ENCODE measurements at places on chromosomes 12 and 14.

GRCh38 chr12:122834104-122834920 is 945 bp upstream of the HIP1R start:
- DNase-seq, result no peak

DNA sequence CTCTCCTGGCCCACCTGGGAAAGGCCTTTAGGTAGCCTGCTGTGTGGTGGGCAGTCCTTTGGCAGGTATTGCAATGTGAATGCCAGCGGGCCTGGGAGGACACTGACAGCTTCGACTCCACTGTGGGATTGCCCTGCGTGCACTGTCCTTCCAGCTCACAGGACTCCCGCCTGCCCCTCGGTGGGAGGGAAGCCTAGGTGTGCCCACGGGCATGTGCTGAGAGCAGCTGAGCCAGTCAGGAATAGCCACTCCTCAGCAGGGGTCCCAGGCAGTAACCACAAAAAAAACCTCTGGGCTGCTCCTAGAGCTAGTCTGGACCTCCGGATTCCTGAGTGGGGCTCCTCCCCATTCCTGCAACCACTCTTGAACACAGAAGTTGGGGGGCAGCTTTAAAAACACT is 278.2 kb downstream of the FOXN3 start:
- DNase-seq, result no peak

DNA sequence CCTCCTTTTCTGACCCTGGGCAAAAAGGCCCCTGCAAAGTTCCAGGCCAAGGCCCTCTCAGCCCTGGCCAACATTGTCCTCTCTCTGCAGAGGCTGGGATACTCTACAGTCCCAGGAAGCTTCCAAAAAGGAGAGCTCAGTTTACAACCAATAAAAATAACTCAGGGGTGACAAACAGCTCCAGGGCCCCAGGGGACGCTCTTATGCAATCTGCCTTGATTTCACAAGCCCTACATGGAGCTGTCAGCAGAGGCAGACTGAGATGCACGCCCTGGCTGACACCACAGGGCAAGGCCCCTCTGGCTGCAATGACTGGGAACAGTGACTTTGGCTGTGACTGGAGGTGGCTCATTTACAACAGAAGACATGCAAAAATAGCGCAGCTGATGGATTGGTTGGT is 129.0 kb upstream of the MED13L start:
- DNase-seq, result no peak

DNA sequence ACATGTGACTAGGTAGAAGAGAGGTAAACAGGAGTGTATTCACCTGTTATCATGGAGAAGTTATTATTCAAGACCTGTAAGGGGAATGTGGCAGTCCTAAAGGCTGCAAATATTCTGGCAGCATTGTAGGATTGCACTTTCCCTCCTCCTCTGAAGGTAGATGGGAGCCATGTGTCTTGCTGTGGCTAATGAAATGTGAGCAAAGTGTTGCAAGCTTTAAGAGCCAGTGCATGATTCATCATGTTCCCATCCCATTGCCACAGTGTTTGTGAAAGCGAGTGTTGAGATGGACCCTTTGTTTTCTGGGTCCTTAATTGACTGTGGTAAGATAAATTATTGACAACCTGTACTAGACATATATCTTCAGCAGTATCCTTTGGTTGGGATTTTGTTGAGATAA is 128.7 kb downstream of the RGS6 start:
- DNase-seq, result no peak

GRCh38 chr12:128783129-128783574 is 40.6 kb downstream of the SLC15A4 start:
- no peak for DNase-seq

DNA sequence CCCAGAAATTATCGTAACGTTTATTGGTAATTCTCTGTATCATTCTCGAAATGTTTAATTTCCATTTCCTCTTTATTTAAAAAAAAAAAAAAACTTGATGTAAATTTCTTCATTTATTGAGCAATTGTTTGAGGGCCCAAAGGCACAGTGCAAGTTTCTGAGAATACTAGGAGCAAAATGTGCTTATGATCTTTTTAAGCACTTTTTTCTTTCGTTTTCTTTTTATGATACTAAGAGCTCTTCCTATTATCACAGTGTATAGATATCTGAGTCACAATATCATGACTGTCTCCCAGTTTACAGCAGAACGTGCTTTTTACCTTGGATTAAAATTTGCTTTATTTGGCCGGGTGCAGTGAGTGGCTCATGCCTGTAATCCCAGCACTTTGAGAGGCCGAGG is 5.6 kb downstream of the ATP2A2 start:
- no peak for DNase-seq

DNA sequence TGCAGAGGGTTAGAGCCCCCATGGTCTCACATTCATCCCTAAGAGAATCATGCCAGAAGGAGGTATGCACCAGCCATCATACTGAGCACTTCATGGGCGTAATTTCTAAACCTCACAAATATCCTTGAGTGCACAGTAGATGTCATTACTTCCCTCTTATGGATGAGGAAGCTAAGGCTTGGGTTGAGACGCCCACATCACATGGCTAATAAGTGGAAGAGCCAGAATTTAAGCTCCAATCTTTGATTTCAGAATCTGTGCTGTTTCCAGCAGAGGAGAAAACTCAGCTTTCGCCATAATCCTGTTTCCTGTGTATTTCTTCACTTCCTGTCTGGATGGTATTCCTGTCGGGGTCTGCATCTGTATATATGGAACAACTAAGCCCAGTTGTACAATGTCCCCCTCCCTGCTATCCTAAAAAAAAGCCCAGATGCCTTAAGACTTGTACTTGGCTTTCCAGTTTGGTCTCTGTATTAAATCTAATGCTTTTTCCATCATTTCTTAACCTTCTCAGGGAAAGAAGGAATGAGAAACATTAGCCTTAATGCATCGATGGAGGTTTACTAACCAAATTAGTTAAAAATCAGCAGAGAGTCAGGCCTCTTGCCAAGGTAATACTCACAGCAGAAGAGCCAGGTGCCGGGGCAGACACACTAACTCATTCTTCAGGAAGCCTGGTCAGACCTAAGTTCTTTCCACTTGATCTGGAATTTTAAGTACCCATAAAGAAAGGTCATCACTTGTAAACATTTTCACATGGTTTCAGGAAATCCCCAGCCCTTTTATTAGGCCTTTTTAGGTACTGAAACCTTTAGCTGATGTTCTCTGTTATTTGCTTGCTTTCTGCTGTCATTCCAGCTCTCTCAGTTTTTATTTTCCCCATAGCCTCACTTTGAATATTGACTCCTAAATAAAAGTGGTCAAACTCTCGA is 5.3 kb downstream of the ISCU start:
- no peak for DNase-seq

GRCh38 chr12:62657363-62657632 is 190.7 kb downstream of the MON2 start:
- DNase-seq, result no peak

DNA sequence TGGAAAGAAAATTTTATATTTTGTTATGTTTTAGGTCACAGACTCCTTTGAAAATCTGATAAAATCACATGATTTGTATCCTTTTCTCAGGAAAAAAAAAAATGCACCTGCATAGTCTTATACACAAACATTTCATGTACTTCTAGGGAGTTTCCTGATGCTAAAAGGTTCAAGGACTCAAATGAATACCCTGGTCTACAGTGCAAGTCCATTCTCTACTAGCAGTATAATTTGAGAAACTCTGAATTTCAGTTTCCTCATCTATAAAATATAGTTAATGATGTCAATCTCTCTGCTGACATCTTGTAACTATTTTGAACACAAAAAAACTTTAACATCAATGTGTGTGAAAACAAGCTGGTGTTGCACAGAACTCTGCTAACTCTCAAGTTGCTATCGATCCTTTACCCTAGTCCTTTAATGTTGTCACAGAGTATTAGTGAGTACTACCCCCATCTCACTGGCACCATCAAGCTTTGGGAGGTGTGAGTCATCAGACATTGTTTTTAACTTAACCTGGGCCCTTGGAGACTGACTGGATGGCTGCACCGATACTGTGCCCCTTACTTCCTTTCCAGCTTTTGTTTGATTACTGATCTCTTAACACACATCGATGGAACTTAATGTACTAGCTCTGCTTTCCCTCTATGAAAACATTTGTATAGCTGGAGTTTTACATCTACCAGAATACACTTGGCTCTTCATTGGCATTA is 251.9 kb upstream of the SOX5 start:
- no peak for DNase-seq

- no peak for DNase-seq
Observed at GRCh38 chr12:24062642-24063245, 113.3 kb upstream of the SOX5 start.

- DNase-seq, result no peak
Observed at GRCh38 chr14:51069055-51069454, 25.9 kb downstream of the TRIM9 start.

GRCh38 chr12:66735275-66735674 is 56.4 kb upstream of the GRIP1 start:
- no peak for DNase-seq

DNA sequence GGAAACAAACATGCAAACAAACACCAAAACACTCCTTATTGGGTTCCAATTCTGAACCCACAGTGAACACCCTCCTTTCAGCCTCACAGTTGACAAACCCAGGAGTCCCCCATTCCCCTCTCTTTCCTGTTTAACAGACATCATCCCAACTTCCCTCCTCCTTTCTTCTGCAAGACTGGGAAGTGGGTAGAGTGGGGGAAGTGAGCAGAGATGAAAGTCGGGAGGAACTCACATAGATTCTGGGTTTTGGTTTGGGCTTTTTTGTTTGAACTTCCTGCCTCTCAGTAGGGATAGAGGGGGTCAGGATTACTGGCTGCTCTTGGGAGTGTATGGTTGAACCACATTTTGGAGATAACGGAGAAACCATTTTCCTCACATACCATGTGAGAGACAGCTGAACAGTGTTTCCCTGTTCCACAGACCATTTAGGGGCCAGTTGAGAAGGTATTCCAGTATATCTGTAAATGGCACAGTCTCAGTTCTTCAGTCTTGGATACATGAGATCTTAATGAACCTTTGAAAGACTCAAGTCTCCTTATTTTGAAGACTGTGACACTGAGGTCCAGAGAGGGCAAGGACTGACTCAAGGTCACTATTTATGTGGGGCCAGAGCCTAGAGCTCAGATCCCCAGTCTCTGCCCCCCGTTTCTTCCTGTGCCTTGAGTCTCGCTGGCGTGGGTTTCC is 3.9 kb upstream of the GPR84 start:
- DNase-seq, result no peak

- no peak for DNase-seq
Observed at GRCh38 chr12:122093098-122093883, 14.7 kb downstream of the MLXIP start.

- no peak for DNase-seq
Observed at GRCh38 chr14:24443053-24443665, 583 bp upstream of the SDR39U1 start.

DNA sequence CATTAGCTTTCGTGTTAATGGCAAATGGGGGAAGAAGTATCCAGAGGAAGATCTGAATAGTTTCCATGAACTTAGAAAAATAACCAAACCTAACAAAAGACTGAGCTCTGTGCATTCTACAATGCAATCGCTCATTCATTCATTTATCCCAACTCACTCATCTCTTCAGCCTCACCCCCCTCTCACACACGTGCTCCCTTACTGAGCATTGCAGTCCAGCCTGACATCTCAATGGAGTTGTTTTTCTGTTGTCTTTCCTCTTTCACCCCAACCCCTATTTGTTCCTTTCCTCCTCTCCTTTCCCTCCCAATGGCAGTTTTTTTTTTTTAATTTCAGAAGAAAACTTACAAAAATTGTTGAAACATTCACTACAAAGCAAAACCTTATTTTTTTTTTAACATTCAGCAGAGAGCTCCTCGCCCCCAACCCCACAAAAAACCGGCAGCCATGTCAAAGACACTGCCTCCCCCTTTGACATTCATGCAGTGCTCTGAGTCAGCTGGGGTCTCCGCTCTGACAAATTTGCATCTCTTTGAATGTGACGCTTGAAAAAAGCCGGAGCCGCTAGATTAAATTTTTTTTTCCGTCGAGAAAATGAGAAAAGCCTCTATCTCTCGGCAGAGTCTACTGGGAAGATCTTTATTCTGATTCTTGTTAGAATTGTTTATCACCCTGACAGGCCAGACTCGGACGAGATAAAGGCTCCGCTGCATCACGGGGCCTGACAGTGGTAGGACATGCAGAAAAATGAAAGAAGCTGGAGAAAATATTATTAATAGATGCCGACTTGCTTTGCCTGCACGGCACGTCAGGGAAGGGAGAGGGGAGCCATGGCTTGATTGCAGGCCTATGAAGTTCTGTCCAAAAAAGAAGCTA is 775.6 kb downstream of the VRK1 start:
- DNase-seq, result no peak

GRCh38 chr12:42143452-42144157 is 1.1 kb downstream of the GXYLT1 start:
- no peak for DNase-seq

DNA sequence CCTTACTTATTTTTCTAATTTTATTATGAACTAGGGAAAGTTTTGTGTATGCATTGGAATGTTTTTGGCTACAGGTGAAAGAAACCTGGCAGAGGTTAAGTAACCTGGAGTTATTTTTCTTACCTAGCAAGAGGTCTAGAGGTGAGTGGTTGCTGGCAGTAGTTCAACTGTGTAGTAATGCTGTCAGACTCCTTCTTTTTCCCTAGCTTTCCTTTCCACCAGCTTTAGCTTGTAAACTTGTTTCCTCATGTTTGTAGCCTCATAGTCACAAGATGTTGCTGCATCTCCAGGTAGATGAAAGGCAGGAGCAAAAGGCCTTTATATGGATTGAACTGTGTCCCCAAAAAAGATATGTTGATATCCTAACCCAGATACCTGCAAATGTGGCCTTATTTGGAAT is 105.1 kb upstream of the AMIGO2 start:
- DNase-seq, result no peak

- DNase-seq, result no peak
Observed at GRCh38 chr14:38065106-38065762, 142.5 kb upstream of the SSTR1 start.

DNA sequence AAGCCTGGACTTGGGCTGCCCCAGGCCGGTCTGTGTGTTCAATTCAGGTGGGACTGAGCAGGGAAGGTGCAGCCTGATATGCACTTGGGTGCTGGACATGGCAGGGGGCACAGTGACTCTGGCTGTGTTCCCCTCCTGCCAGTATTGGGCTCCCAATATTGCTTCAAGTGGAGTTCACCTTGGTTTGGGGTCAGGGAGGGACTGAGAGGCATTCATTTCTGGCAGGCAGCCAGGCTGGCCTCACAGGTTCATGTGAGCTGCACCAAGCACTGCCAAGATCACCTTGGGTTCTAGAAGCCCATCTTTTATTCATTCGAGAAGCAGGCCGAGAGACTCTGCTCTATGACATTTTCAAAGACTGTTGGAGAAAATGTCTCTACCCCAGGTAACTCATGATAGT is 245.0 kb downstream of the CHST11 start:
- no peak for DNase-seq

DNA sequence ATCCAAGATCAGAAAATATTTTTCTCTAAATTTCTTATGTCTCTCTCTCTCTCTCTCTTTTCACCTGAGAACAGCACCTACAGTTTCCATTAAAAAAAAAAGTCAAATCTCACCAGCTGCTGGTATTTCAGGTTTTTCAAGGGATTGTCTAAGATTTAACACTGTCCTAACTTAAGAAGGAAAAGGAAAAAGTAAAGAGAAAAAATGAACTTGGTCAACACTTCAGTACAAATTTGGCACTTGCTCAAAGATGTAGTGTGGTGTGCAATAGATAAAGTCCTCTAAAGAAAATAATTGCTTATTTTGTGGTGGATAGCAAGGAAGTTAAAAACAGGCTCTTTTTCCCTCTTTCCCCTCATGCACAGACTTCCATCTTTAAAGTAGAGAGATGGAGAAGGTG is 416.2 kb downstream of the SOX5 start:
- no peak for DNase-seq

GRCh38 chr12:47862167-47862750 is 42.5 kb downstream of the VDR start:
- DNase-seq, result no peak

GRCh38 chr12:95553197-95553943 is 2.1 kb upstream of the USP44 start:
- no peak for DNase-seq

- DNase-seq, result no peak
Observed at GRCh38 chr14:65976761-65977404, 509.3 kb upstream of the CCDC196 start.

Data from stimulated activated CD8-positive, alpha-beta memory T cell treated with anti-CD3 and anti-CD28 coated beads, Interleukin-15, amount 100 ng/mL, for 48 hours (primary cell).